ENCODE measurements at places on chromosomes 6 and 20.

DNA sequence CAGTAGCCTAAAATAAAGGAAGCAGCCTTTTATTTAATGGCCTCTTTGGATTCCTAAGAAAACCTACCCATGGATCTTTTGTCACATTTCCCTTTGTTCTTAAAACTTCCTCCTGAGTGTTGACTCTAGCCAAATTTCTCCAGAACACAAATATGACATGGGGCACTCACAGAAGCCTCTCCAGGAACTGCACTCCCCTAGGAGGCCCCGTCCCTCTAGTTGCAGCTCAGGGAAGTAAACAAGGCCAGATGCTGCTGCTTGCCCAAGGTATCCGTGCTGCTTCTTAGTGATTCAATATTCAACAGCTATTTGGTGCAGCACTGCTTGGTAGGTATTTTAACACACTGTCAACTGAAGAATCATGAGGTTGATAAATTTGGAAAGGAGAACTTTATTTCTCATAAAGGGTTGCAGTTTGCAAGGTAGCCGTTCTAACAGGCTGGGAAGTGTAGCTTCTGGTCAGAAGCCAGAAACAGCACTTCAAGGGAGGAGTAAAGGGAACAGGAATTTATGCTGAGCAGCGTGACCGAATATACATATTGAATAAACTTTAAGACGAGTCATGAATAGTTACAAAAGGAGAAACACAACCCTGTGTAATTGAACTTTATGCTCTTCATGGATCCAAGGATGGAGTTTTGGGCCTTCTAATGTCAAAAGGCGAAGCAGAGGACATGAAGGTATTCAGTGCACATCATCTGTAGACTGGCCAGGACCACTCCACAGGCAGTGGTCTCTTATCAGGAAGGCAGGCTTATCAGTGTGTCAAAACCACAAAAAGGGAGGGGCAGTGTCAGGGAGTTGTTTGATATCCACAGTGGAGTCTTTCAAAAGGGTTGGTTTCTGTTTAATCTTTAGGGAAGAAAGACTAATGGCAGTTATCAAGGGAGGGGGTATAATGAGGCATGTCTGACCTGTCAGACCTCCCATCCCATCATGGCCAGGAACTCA lies 63.3 kb downstream of the CD24 start:
- peak; percentile 35 for DNase-seq

GRCh38 chr20:38680500-38681306 lies 43.6 kb upstream of the SLC32A1 start:
- peak; percentile 25 for DNase-seq

- no peak for DNase-seq
Measured at GRCh38 chr20:57874141-57874540, 164.3 kb upstream of the PMEPA1 start.

GRCh38 chr20:49984426-49985153 lies 1.8 kb downstream of the SNAI1 start:
- no peak for DNase-seq

DNA sequence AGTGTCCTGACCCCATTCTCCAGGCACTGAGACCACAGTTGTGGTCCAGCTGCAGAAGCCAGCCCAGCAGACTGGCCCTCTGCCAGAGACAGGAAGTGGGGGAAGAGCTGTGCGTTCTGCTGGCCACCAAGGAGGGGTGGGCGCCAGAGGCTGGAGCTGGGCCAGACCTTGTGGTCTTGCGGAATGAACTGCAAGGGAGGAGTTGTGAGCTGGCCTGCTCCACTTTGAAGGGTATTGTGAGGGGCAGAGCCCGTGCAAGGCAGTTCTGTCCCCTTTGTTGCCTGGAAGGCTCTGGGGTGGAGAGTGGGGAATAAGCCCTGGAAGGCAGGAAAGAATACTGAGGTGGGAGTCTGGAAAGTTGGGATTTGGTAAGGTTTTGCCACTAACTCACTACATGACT lies 3.6 kb upstream of the MDFI start:
- no peak for DNase-seq

DNA sequence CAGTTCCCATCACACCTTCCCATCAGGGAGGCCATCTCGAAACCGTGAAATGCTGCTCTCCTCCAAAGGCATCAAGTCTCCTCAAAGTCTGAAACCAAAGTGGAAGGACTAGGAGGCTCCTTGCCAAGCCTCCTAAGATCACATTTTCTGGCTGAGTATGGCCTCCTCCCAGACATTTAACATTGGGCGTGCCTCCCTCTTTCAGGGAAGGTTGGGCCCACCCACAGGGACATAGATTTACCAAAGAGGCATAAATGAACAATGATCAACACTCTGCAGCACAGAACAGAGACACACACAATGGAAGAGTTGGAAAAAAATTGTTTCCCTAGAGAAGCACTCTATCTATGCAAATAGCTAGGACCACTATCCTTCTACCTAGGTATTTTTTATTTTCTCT lies 381.8 kb downstream of the MAFB start:
- no peak for DNase-seq

DNA sequence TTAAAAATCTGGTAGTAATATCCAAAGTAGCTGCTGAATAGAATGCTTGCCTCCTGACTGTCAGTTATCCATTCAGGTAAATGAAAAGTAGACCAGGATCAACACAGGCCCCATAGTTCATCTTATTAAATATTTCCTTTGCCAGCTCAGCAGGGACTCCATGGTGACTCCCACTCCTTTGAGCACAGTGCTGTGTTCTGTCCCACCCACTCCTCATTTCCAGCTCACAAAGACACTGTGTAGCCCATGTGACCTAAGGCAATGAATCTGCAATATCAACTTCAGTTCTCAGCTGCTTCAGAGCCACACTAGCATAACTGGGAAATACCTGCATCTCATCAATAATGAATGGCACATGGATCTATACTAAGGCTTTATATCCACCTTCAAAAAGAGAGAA lies 189.5 kb upstream of the MANEA start:
- no peak for DNase-seq

DNA sequence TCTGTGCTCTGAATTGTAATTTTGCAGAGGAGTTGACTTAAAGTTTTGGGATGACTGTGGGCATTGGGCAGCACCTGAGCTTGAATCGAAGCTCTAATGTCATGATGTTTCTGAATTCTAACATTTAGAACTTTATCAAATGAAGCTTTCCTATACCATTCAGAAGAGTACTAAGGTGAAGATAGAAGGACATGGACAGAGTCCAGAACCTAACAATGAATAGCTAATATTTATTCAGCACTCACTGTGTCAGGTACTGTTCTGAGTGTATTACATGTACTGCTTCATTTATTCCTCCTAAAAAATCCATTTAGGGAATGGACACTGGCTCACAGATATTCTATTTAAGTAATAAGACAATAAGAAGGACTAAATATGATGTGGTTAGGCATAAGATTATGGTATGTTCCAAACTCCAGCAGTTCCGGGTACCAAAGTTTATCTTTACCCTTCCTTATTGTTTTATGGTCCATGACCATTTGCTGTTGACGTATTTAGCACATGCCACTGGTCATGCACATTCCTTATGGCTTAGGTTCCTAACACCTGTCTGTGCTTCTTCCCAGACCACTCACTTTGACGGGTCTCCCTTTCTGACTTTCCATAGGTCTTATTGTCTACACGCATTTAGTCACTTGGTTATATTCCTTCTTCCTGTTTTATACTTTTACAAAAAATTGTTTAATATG lies 20.3 kb downstream of the BCKDHB start:
- no peak for DNase-seq

- DNase-seq: no peak
Measured at GRCh38 chr20:20552076-20552475, 160.4 kb downstream of the RALGAPA2 start.

GRCh38 chr6:53593001-53593488 lies 48.1 kb upstream of the GCLC start:
- peak; percentile 80 for DNase-seq

- no peak for DNase-seq
Measured at GRCh38 chr6:19876672-19877071, 39.5 kb downstream of the ID4 start.

DNA sequence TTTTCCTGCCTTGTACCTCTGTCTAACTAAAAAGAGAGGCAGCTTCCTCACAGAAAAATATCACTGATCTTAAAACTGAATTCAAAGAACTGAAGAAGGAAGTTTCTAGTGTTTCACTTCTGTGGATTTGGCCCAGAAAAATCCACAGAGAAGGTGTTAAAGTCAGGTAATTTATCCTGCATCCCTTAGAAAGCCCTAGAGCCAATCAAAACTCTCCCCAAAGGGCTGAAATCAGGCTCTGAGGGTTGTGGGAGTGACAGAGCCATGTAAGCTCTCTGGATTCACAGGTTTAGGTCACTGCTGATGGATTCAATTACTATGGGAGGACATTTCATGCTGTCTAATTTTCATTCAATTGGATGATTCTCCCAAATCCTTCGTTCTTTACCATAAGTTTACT lies 152.3 kb downstream of the OR2B2 start:
- no peak for DNase-seq

- DNase-seq: peak; percentile 94
Measured at GRCh38 chr6:17032590-17032987, 69.3 kb upstream of the STMND1 start.

DNA sequence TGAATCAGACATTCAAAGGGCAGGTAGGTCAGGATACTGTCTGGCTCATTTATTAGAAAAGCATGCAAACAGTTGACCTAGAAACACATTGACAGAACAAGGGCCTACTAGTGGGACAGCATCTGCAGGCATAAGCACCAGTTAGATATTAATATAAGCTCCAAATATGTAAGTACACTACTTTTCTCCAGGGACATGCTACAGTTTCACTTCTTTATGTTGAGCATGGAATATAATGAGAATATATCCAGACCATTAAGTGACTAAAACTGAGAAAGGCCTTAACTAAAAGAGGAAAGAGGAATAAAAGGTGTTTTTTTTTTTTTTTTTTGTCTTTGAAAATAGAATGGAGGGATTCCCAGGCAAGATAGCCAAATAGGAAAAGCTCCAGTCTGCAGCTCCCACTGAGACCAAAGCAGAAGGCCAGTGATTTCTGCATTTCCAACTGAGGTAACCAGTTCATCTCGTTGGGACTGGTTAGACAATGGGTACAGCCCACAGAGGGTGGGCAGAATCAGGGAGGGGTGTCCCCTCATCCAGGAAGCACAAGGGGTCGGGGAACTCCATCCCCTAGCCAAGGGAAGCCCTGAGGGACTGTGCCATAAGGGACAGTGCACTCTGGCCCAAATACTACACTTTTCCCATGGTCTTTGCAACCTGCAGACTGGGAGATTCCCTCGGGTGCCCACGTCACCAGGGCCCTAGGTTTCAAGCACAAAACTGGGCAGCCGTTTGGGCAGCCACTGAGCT lies 251.6 kb downstream of the PHF3 start:
- DNase-seq: no peak

DNA sequence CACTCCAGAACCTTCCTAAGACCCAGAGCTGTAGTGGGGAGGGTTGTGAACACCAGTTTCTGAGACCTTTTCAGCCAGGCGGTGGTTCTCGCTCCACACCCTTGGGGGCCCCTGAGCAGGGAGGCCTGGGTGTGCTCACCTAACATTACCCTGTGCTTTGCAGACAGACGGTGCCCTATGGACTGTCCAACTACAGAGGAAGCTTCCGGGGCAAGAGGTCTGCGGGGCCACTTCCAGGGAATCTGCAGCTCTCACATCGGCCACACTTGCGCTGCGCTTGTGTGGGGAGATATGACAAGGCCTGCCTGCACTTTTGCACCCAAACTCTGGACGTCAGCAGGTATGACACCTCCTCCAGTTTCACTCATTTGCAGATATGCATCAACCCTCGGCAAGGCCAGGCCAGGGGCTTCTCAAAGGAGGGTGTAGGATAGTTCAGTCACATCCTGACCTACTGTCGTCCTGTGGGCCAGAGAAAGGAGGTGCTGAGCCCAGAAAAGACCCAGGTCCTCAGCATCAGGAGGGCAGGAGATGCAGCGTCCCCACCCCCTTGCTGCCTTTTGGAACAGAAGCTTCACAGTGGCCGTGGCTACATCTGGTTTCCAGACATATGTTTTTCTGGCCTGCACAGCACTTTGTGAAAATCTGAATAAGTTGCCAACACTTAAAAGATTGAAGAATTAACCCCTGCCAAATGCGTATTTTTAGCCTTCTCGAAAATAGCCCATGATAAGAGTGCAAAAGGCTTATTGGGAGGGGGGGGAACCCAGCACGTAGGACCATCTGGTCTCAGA lies 20.6 kb downstream of the EDN3 start:
- DNase-seq: no peak

GRCh38 chr6:159620947-159621346 lies 72.1 kb downstream of the SOD2 start:
- no peak for DNase-seq

GRCh38 chr6:33857932-33858475 lies 54.2 kb upstream of the MLN start:
- DNase-seq: no peak

GRCh38 chr20:63735859-63736718 lies at the start of gene LIME1:
Gene LIME1, plus strand, starts transcription at chr20:63736664. Its CDS starts 886 bp downstream, at chr20:63737550.
- DNase-seq: no peak

- DNase-seq: peak; percentile 76
Measured at GRCh38 chr6:2448826-2449571, 203.6 kb upstream of the GMDS start.

DNA sequence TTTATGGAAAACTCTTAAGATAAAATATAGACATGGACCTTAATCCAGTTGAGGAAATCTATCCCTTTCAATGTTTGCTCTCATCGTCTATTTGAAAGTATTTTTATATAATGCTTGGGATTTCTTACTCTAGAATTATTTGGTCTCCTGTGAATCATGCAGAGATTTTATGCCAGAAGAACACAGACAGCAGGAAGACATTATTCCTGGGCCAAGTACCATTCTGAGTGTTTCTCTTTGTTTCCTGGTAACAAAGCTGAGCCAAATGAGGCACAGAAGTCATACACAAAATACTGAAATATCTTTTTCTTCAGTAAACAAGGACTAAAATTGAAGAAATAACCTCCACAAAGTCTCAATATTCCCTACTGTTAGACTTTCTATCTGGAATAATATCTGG lies 538.2 kb upstream of the EYS start:
- DNase-seq: no peak

- DNase-seq: no peak
Measured at GRCh38 chr6:134217105-134217797, 100.7 kb downstream of the SGK1 start.

- no peak for DNase-seq
Measured at GRCh38 chr6:157842212-157842611, 19.2 kb downstream of the SNX9 start.

- DNase-seq: peak; percentile 68
Measured at GRCh38 chr6:22147921-22148776, 148.7 kb downstream of the PRL start.

DNA sequence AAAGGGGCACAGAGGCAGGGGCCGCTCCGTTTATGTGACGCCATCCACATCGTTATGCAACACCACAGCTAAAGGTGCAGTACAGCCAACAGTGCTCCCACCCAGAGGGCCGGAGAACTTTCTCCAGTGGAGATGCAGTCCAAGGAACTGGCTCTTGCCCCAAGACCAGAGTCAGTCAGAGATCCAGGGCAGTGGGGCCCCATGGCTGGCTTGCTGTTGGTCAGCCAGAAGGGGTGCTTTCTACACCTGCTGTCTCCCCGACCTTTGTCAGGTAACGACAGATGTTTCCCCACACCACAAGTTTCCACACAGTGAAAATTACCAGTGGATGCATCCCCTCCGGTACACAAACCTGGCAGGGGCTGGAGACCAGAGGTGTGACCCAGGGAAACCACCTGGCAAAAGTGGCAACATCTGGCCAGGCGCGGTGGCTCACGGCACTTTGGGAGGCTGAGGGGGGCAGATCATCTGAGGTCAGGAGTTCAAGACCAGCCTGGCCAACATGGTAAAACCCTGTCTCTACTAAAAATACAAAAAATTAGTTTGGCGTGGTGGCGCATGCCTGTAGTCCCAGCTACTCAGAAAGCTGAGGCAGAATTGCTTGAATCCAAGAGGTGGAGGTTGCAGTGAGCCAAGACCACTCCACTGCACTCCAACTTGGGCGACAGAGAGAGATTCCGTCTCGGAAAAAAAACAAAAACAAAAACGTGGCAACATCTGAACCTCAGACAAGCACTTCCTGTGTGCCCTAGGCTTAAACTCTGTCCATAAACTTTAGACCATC lies 34.9 kb downstream of the UBE2V1 start:
- DNase-seq: no peak

All from bronchial epithelial cell (primary cell).